Mesenteric fat pad (tissue), 1 donor: ENCODE measurements at places on chromosomes 4 and X.

- DNase-seq, result no peak
Observed at GRCh38 chrX:130136496-130136895, 26.2 kb upstream of the ELF4 start.

DNA sequence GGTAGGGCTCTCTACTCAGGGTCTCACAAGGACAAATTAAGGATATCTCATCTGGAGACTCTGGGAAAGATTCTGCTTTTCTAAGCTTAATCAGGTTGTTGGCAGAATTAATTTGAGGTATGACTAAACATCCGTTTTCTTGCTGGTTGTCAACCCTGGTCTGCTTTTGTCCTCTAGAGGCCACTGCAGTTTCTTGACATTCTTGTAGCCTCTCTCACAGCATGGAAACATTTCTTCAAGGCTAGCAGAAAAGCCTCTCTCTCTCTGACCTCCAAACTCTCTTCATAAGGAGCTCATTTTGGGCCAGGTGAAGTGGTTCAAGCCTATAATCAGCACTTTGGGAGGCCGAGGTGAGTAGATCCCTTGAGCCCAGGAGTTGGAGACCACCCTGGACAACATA is 749.5 kb upstream of the PCDH7 start:
- no peak for DNase-seq

- DNase-seq, result no peak
Observed at GRCh38 chr4:6813725-6814124, 31.2 kb downstream of the KIAA0232 start.

DNA sequence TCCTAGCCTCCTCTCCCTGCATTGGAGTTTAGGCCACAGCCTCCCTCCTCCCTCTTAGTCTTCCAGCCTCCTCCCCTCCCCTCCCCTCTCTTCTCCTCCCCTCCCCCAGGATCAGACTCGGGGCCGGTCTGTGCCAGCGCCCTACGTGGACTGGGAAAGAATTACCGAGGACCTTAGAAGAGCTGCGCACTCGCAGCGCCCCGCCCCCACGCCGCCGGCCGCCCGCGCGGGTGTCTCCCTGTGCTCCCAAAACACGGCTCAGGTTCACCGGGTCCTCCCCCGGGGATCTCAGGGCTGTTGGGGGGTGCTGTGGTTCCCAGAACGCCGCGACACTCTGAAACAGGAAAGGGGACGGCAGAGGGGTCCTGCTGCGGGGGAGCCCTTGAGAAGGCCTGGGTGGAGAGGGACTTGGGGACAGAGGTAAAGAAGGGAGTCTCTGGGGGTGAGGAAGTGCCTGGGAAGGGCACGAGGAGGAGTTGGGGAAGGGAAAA is 122.3 kb upstream of the TBL1X start:
- DNase-seq, result peak; percentile 91

DNA sequence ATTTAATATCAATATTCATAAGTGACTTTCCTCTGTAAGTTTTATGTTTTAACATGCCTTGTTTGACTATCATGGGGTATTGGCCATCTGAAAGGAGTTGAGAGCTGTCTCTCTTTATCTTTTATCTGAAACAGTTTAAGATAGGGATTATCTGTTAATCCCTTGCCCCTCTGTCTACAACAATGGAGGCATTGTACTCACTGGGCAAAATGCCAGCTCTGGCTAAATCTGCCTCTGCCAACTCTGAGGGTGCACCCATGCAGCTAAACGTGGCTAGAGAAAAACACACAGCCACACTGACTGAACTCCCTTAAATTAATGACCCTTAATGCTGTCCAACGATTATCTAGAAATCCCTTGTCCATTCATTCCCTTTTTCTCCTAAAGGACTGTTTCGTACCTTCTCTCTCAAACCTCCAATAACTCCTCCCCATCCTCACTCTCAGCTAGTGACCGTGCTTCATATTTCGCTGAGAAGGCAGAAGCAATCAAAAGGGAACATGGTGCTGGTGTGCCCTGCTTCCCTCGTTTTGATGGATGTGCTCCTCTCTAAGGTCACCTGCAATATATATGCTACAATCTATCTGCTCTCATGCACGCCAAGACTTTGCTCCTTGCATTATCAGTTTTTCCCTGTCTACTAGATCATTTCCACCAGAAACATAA is 10.3 kb downstream of the PHKA2 start:
- no peak for DNase-seq

DNA sequence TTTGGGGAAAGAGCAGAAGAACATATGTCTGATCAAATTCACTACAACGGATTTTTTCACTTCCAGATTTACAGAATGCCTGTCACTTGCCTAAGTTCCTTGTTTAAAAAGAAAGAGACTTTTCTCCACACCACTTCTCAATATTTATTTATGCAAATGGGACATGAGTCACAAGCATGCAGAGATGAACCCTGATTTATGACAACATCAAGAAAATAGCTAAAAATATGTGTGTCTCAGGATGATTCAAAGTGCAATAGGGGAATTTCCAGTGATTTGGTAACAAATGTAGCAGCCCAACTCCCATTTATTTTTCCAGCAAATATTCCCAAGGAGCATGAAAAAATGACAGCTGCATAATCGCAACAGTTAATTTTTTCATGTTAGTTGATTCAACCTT is 180.4 kb upstream of the FAT1 start:
- DNase-seq, result no peak

- DNase-seq, result no peak
Observed at GRCh38 chrX:8815460-8816065, 14.4 kb upstream of the FAM9A start.

DNA sequence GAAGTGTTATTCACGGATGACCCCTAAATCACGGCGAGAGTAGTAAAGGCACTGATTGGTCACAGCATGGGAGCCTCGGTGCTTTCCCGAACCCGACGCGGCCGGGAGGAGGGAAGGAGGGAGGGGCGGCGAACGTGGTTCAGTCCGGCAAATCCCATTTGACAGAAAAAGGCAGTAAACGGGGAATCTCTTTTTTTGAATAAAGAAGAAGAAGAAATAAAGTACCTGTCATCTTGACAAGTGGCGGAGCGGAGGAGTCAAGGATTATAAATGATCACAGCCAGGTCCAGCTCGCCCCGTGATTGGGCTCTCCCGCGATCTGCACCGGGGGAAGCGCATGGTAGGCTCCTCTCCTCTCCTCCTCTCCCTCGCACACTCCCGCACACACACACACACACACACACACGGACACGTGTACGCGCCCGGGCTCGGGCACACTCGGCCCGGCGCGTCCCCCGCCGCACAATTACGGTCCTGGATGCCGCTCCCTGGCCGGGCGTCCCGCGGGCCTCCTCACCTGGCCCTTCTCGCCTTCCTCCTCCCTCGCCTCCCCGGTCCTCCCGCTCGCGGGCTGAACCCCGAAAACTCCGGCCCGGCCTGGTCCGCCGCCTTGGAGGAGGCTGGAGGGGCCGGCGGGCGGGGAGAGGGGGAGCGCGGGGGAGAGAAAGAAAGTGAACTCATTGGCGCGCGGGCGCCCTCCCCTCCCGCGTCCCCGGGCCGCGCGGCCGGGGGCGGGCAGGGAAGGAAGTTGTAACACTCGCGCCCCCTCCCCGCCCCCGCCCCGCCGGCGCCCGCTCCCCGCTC is 99.2 kb upstream of the TENM3 start:
- DNase-seq, result no peak

- no peak for DNase-seq
Observed at GRCh38 chr4:88630756-88631155, 38.5 kb downstream of the HERC3 start.

DNA sequence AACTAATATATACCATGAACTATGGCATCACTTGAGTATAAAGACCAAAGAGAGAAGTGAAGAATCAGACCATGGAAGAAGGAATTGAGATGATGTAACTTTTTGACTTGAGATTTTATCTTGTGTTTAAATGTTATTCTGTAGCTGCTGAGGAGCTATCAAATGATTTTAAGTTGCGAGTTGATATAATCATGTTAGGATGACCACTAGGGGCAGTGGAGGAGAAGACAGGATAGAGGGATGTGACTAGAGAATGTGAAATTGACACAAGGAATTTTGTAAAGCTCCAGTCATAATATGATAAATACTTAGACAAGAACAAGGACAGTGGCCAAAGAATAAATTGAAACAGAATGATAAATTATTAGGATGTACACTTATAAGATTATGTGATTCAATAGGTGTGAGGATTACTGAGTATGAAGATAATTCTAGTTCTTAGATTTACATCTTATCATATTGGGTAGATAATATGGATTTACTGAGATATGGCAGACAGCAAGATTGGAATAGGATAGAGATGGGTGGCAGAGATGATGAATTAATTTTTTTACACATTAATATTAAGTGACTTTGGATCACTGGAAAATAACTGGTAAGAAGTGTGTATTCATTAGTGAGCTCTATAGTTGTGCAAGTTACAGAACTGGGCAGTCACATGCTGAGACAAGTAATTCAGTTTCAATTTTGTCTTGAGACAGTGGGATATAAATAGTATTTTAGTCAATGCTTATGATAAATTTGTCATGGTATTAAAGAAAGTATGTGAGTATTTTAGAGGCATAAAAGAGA is 816.0 kb upstream of the PCDH10 start:
- no peak for DNase-seq

DNA sequence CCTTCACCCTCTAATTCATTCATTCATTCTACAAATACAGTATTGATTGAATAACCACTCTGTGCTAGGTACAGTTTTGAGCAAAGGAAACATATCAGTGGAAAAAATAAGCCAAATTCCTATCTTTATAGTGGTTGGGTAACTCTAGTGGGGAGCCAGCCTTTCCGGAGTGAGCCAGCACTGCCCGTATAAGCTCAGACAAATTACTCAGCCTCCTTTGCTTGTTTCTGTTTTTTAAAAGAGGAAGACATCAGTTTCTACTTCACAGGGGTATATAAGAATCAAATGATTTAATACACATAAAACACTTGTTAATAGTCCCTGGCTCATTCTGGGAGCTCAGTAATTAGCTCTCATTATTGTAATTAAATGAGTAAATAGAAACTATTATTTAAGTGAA is 238.2 kb upstream of the MAD2L1 start:
- no peak for DNase-seq

DNA sequence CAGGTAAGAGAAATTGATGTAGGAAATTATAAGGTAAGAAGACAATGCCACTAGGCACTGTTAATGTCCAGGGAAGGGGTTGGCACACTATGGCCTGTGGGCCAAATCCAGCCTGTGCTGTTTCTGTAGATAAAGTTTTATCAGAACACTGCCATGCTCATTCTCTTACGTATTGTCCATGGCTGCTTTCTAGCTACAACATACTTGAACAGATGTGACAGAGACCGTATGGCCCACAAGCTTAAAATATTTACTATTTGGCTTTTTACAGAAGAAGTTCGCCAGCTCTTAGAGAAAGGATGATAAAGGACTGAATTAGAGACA is 168.0 kb downstream of the CDS1 start:
- no peak for DNase-seq

DNA sequence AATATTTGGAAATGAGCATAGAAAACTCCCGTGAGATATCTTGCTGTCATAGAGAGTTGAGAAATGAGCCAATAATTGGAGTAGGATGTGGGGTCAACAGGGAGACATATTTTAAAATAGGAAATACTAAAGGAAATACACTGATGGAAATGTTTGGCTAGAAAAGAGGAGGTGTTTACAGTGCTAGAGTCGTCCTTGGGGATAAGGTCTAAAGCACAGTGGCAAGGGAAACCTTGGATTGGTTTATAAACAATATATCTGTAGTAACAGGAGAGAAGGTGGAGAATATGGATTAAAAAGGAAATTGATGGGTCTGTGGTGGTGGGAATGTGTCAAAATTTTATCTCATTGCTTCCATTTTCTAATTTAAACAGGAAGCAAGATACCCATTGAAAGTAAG is 82.1 kb downstream of the PPEF2 start:
- DNase-seq, result no peak

GRCh38 chr4:186586205-186586604 is 30.8 kb upstream of the MTNR1A start:
- DNase-seq, result no peak

DNA sequence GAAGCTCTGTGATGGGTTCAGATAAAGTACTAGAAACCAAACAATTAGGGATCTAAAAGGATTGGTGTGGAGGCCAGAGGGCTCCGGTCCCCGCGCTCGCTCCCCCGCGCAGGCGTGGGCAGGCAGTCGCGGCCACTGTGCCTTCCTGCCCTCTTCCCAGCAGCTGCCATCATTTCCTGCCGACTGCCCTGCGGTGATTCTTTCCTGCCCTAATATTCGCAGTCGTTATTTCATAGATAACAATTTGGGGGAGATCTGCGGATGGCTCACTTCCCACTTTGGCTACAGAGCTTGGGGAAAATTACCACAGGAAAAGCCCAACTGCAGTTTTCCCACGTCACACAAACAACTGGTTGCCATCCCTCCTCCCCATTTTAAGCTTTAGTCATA is 2.2 kb downstream of the GRIA2 start:
- DNase-seq, result no peak

- no peak for DNase-seq
Observed at GRCh38 chrX:131633285-131633917, 89.5 kb downstream of the OR13H1 start.

GRCh38 chr4:26227601-26228229 is 93.1 kb upstream of the RBPJ start:
- no peak for DNase-seq

DNA sequence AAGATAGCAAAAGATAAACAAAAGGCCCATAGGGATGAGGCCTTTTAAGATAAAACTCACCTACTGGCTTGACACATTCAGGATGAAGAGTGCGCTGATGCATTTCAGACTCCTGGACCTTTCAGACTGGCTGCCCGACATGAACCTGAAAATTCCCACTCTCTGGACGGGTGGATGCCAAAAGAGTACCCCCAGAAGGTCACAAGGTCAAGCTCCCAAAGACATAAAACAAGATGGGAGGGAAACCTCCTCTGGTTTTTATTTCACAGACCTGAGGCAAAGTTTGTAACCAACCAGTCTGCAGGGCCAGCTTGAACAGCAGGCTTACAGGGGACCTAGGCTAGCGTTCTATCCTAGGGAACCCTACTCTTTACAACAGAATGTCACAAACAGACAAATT is 123.2 kb upstream of the GC start:
- no peak for DNase-seq

- DNase-seq, result no peak
Observed at GRCh38 chr4:84792366-84793301, 173.9 kb downstream of the WDFY3 start.

GRCh38 chr4:38605753-38606586 is 58.0 kb upstream of the KLF3 start:
- no peak for DNase-seq

- DNase-seq, result no peak
Observed at GRCh38 chr4:108861334-108861733, 98.5 kb upstream of the ETNPPL start.

DNA sequence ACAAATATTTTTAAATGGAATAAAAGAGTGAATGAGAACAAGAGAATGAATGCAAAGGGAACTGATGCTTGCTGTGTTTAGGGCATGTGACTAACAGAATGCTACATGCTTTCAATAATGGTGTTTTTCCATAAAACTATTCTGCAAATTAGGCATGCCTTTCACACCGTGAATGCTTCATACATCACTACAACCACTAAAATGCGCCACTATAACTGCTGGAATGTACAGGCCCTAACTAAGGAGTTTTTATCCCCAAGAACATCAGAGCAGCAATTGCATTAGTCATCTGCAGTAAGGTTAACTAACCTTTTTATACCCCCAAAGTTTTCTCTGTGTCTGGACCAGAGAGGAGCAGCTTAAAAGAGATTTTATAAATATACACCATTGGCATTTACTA is 190.4 kb downstream of the ARAP2 start:
- no peak for DNase-seq

- DNase-seq, result no peak
Observed at GRCh38 chr4:6142935-6143602, 57.3 kb downstream of the JAKMIP1 start.

GRCh38 chr4:85488416-85488815 is 13.5 kb downstream of the ARHGAP24 start:
- DNase-seq, result no peak

GRCh38 chrX:2228536-2228935 is 272.2 kb downstream of the DHRSX start:
- no peak for DNase-seq
